ENCODE measurements at places on chromosomes 3 and 15. TPM values are rescaled to one million over a fixed set of nuclear protein-coding genes. Genes with fewer than 3 reads are reported as not detected.

GRCh38 chr3:37074178-37074577, 80.9 kb downstream of the MLH1 start:
- no peak overlapping the region for H3K4me3 ChIP-seq
- no peak overlapping the region for H3K27ac ChIP-seq
- no peaks in the 10 kb centered on the region for H3K36me3 ChIP-seq
- no peaks in the 10 kb centered on the region for H3K4me1 ChIP-seq
- no peak for DNase-seq

Gene RBPMS2
- 6.0 TPM for polyA plus RNA-seq

- H3K27me3 ChIP-seq, result no peaks in the 10 kb centered on the region
- H3K4me3 ChIP-seq, result no peak overlapping the region
- H3K36me3 ChIP-seq, result no peaks in the 10 kb centered on the region
- DNase-seq, result peak; percentile 46
- H3K27ac ChIP-seq, result no peak overlapping the region
These were observed 21.0 kb upstream of the PLXNA1 start for GRCh38 chr3:126961791-126962461.

GRCh38 chr3:10223676-10224639, 24.3 kb upstream of the TATDN2 start:
- no peak overlapping the region for H3K4me3 ChIP-seq
- no peak overlapping the region for H3K27ac ChIP-seq
- H3K4me1 ChIP-seq, result no peaks in the 10 kb centered on the region
- no peaks in the 10 kb centered on the region for H3K36me3 ChIP-seq

- H3K4me3 ChIP-seq, result no peak overlapping the region
- no peaks in the 10 kb centered on the region for H3K4me1 ChIP-seq
- no peak for DNase-seq
- H3K27me3 ChIP-seq, result no peaks in the 10 kb centered on the region
These were observed 37.8 kb upstream of the GOLM2 start for GRCh38 chr15:44250566-44251205.

Gene EXD1
- polyA plus RNA-seq, result not detected

DNA sequence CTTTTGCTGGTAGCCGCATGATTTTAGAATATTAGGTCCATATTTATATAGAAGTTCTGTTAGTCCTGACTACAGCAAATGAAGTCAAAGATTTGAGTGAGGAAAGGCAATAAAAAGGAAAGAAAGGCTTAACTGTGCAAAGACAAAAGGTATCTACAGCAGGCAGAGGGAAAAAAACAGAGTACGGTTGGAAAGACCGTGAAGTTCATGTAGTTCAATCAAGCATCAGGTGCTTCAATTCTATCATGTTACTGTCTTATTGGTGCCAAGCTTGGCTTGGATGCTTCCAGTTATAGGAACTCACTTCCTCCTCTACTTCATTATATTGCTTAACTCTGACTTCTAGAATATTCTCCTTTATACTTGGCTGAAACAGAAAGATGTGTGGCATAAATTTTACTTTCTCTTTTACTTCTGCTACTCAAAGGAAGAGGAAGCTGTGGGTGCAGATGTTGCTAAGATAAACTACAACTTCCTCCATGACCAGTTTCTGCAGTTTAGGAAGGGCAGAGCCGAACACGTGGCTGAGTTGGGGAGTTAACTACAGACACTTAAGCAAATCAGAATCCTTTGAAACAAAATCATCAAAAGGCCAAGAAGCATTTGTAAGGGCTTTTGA, 72.6 kb upstream of the ZBED2 start:
- H3K4me1 ChIP-seq, result no peaks in the 10 kb centered on the region
- no peak for DNase-seq
- no peaks in the 10 kb centered on the region for H3K27me3 ChIP-seq

Gene DNAH12
- polyA plus RNA-seq, result 0.29 TPM

- no peaks in the 10 kb centered on the region for H3K36me3 ChIP-seq
- no peak for DNase-seq
- H3K4me3 ChIP-seq, result no peak overlapping the region
- H3K4me1 ChIP-seq, result peaks cover 9% of the 10 kb centered on the region
- no peak overlapping the region for H3K27ac ChIP-seq
These were observed 23.0 kb downstream of the TPM1 start for GRCh38 chr15:63065262-63066221.

Gene CLRN1
- not detected for polyA plus RNA-seq

Gene EPHB3
- polyA plus RNA-seq, result 2.1 TPM

DNA sequence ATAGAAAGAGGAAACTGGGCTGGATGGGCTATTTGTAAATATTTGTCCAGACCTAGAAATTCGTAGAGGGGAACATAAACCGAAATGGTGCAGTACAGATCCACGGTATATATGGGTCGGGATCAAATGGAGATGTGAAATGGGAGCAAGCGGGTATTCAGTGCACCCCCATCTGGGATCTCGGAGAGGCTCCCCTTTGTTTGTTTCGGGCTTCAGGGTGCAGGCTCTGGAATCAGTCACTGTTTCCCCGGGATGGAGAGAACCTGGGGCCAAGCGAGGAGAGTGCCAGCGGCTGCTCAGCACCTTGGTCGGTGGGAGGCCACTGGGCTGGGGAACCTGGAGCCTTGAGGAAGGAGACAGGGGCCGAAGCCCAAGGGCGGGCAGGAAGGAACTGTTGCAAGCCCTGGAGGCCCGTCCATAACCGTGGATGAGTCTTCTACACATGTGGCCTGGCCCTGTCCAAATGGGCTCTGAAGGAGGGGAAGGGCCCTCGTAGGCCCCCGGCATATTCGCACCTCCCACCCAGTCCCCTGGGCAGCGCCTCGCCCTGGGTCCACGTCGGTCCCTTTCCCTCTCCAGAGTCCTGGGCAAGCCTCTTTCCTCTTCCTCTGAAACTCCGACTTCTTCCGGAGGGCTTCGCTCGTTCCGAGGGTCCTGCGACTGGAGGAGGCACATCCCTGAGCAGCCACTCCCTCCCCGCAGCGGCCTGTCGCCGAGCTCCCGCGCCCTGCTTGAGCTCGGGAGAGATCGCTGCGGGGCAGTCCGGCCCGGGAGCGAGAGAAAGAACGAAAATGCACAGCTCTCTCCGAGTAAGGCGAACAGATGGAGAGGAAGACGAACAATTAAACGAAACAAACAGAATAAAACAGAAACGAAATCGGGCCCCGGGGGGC, 3.0 kb downstream of the ISL2 start:
- H3K4me3 ChIP-seq, result peak overlapping the region; percentile 26
- DNase-seq, result no peak
- no peak overlapping the region for H3K27ac ChIP-seq
- H3K36me3 ChIP-seq, result no peaks in the 10 kb centered on the region
- peaks cover 31% of the 10 kb centered on the region for H3K27me3 ChIP-seq

DNA sequence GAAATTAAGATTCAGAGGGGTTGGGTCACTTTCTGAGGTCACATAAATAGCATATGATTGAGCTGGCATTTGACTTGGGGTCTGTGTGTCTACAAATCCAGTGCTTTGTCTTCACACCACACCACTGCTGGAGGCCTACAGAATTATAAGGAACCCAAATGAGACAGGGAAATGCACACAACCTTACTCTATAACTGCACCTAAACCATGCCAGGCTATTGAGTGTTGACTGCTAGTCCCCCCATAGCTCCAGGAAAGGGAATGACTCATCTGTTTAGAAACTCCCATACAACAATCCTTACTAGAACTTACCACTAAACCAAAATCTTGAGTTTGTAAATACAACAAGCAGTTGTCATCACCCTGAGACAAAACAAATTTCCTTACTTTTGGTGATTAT, 16.9 kb upstream of the TSC22D2 start:
- H3K4me1 ChIP-seq, result no peaks in the 10 kb centered on the region
- H3K27ac ChIP-seq, result no peak overlapping the region
- H3K27me3 ChIP-seq, result no peaks in the 10 kb centered on the region
- no peak for DNase-seq
- H3K36me3 ChIP-seq, result no peaks in the 10 kb centered on the region
- no peak overlapping the region for H3K4me3 ChIP-seq

- H3K4me1 ChIP-seq, result no peaks in the 10 kb centered on the region
- no peak overlapping the region for H3K27ac ChIP-seq
- H3K4me3 ChIP-seq, result no peak overlapping the region
- no peak for DNase-seq
- no peaks in the 10 kb centered on the region for H3K27me3 ChIP-seq
These were observed 76.4 kb downstream of the USF3 start for GRCh38 chr3:113620091-113620490.

Gene GP9
- not detected for polyA plus RNA-seq

- H3K4me3 ChIP-seq, result no peak overlapping the region
- peak; percentile 40 for DNase-seq
- H3K4me1 ChIP-seq, result peaks cover 7% of the 10 kb centered on the region
- H3K27ac ChIP-seq, result no peak overlapping the region
- no peaks in the 10 kb centered on the region for H3K27me3 ChIP-seq
- no peaks in the 10 kb centered on the region for H3K36me3 ChIP-seq
These were observed 1.3 kb upstream of the PRKAR2A start for GRCh38 chr3:48848816-48849515.

Gene CADPS
- polyA plus RNA-seq, result 0.90 TPM

Gene RPL4
- polyA plus RNA-seq, result 5,574 TPM

Gene STRA6
- 0.47 TPM for polyA plus RNA-seq

GRCh38 chr15:75455982-75456531, 4.6 kb upstream of the SIN3A start:
- H3K4me1 ChIP-seq, result no peaks in the 10 kb centered on the region
- H3K4me3 ChIP-seq, result peak overlapping the region; percentile 76
- H3K36me3 ChIP-seq, result no peaks in the 10 kb centered on the region
- H3K27ac ChIP-seq, result peak overlapping the region; percentile 89
- no peaks in the 10 kb centered on the region for H3K27me3 ChIP-seq

DNA sequence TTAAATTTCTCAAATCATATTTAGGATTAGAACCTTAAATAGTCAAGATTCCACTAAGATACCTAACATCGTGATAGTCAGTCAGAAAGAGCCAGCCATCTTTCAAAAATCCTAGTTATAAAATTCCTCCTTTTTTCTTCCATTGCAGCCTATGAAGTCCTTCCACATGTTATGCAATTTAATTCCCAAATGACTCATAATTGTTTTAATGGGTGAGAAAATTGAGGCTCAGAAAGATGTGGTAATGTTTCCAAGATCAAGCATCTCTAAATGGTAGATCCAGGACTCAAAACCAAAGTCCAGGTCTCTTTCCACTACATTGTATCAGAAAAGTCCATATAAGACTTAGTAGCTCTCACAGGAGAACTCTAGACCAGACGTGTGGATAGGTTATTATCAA, 9.5 kb downstream of the CFAP44 start:
- H3K4me3 ChIP-seq, result no peak overlapping the region
- no peak overlapping the region for H3K27ac ChIP-seq
- no peak for DNase-seq
- no peaks in the 10 kb centered on the region for H3K4me1 ChIP-seq
- H3K36me3 ChIP-seq, result no peaks in the 10 kb centered on the region
- H3K27me3 ChIP-seq, result no peaks in the 10 kb centered on the region

DNA sequence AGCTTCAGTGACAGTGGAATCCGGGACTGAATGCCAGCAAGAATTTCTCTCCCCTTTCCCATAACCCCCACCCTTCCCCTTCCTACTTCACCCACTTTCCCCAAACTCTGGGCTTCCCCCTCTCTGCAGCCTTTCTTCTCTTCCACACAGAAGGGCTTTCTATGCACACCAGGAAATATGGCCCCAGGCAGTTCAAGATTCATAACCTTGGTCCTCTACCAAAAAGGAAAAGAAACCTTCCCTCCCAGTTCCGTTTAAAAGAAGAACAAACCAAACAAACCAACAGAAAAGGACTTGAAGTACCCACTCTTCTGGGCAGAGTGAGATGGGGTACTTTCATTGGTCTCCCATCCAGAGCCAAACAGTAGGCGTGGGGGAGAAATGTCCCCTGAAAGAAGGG, 68.8 kb upstream of the ABHD2 start:
- peaks cover 7% of the 10 kb centered on the region for H3K4me1 ChIP-seq
- H3K4me3 ChIP-seq, result no peak overlapping the region
- H3K27ac ChIP-seq, result no peak overlapping the region
- no peaks in the 10 kb centered on the region for H3K36me3 ChIP-seq
- H3K27me3 ChIP-seq, result no peaks in the 10 kb centered on the region

Data from ovary (tissue), 10 donors.